Activated CD8-positive, alpha-beta memory T cell treated with anti-CD3 and anti-CD28 coated beads, Interleukin-2, amount 10 ng/mL, durations not matched to agents 7 days and 5 days (primary cell): ENCODE measurements at places on chromosomes 2 and 18. TPM values are rescaled to one million over a fixed set of nuclear protein-coding genes. Genes with fewer than 3 reads are reported as not detected.

Gene SOX11
- total RNA-seq: not detected

Gene CXCR1
- total RNA-seq: 0.54 TPM

Gene BCL11A
- not detected for total RNA-seq

Gene FAP
- total RNA-seq: not detected

Gene MBOAT2
- total RNA-seq: 8.8 TPM

Gene CHST9
- total RNA-seq: not detected

Gene SLC8A1
- 0.44 TPM for total RNA-seq
